Stimulated activated naive CD8-positive, alpha-beta T cell treated with anti-CD3 and anti-CD28 coated beads, Interleukin-15, Interleukin-2, amounts not matched to agents 100 U/mL and 50 U/mL, for 24 hours (primary cell): ENCODE measurements at places on chromosomes 12 and 14.

GRCh38 chr12:121794534-121795033 is 1.1 kb upstream of the RHOF start:
- peak; percentile 48 for DNase-seq

GRCh38 chr14:90544566-90544965 is 147.7 kb downstream of the CALM1 start:
- DNase-seq: no peak

GRCh38 chr14:53368066-53368465 is 214.9 kb upstream of the DDHD1 start:
- DNase-seq: no peak

- no peak for DNase-seq
These were observed 74.2 kb upstream of the MBIP start for GRCh38 chr14:36394593-36394992.

GRCh38 chr14:22403296-22403695 is 185.7 kb downstream of the DAD1 start:
- DNase-seq: no peak

DNA sequence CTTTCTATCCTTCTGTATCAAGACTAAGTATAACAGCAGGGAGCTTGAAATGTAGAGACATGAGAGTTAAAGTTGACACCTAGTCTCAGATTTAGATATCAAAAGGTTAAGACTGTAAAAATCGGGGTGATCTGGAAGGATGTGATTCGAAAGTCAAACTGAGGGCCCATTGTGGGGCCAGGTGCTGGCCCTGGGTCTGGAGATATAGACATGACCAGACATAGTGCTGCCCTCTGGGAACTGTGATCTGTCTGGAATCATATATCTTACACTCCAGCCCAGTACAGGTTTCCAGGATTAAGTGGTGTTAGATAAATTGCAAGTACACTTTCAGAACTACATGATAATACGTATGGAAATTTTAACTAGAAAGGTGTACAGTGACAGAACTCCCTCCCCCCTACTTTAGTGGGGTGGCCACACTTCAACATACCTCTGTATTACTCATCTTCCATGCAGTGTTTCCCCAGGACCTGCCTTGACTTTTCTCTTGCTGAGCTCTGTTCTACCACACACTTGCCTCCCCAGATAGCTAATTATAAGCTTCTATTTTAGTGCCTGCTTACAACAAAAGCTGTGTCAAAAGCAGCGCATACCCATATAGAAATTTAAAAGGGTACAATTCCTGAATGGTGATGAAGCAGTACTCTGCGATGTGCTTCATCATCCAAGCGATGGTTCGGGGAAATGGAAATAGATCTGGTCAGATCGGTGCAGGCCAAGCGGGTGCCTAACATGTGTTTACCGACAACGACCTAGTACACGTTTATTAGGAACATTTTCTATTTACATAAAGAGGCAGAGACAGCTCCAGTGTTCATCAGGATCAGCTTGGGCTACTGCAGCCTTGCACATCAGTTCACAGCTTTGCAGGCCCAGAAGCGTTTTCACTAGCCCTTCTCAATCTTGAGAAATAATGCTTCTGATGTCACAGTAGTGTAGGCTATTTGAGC is 68.7 kb downstream of the ARF6 start:
- no peak for DNase-seq

DNA sequence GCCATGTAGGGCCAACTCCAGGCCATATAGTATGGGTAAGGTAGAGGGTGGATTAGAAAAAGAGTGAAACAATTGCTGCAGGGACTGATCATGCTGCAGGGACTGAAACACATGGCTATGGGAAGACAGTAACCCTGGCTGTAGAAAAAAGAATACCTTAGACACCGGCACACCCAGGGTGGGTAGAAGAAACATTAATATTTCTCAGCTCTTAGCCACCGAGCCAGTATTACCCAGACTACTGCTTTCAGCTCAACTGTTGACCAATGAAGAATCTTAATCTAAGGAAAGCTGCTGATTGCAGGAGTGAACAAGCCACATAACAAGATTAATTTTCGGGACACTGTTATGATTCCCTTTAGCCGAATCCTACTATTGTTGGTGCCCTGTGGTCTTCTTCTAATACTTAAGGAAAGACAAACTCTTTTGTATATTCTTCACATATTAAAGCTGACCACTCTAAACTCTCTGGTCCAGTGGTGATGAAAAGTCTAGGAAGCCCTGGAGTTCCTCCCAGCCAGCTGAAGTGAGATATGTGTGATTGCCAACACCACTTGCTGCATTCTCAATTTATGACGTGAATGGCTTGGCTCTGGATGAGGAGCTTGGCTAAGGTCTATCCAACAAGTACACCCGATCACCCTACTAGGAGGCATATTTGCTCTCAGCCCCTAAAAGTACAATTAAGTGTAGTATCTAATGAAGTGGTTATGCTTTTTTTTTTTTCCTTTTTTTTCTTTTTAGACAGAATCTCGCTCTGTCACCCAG is 69.2 kb downstream of the NOVA1 start:
- DNase-seq: no peak
